RPMI7951 (cell line): ENCODE measurements at places on chromosomes 7 and 10. TPM values are rescaled to one million over a fixed set of nuclear protein-coding genes. Genes with fewer than 3 reads are reported as not detected.
A peak's percentile ranks its signal among the peaks of the same experiment; 100 is the strongest.

DNA sequence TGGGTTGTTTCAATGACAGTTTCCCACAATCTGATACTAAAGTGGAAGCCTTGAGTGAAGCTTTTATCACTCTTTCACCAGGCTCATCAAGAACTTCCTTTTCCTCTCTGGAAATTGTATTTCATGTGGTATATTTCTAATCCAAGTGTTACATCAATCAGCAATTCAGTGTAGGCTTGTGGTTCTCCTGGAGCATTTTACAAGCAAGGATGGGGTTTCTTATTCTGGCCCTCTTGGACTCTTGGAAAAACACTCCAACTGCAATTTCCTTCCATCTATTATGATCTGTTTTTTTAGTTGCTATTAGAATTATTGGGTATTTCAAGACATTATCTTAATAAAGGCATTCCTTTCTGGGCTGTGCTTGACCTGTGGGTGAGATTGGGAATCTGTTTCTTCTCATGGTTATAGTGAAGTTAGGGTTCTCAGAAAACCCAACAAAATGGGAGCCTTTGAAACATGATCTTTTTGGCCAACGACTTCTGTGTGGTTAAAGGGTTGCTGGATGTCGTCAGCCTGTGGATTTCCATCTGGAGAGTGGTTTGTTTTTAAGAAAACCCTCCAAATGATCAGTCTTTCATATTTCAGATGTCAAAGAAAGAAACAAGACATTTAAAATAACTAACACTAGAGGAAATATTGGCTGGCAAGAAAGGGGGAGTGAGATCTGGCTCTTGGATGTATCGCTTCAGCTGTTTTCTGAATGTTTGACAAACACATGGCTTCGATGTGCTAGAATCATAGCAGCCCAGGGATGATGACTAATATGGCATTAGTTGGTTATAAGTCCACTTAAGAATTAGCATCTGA is 540.2 kb downstream of the LRMDA start:
- DNase-seq = peak; percentile 81

DNA sequence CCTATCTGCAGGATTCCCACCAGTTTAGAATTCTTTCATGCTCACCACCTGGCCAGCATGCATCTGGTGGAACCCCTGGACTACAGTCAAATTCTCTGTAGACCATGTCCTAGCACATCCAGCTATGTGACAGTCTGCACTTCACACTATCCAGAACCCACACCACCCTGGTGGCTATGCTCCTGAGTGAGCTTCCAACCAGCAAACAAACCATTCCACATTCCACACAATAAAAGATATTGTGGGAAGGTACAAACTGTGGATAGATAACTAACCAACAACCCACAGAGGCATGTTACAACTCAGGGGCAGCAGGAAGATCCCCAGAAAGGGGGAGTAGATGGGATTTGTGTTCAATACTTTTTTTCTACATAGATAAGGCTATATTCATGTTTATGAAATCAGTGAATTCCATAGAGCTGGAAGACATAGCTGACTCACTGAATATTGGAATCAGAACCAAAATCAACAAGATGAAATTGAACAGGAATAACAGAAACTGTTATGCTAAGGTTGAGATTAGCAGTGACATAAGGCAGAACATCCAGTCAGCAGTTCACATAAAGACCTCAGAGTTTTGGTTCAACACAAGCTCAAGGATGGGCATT is 72.5 kb downstream of the LRRC17 start:
- DNase-seq = no peak

The BAG3 gene
- total RNA-seq = 13.9 and 15.2 TPM in 2 replicates

The ZWINT gene
- 115 and 124 TPM in 2 replicates for total RNA-seq

The NACAD gene
- total RNA-seq = 0.24 and 0.29 TPM in 2 replicates

GRCh38 chr10:25049966-25050365 is 33.6 kb downstream of the THNSL1 start:
- DNase-seq = no peak

GRCh38 chr7:74454021-74454924 is 567 bp downstream of the GTF2IRD1 start:
- DNase-seq = no peak

- DNase-seq = peak; percentile 73
Observed at GRCh38 chr7:132655131-132655727, 79.0 kb upstream of the PLXNA4 start.

DNA sequence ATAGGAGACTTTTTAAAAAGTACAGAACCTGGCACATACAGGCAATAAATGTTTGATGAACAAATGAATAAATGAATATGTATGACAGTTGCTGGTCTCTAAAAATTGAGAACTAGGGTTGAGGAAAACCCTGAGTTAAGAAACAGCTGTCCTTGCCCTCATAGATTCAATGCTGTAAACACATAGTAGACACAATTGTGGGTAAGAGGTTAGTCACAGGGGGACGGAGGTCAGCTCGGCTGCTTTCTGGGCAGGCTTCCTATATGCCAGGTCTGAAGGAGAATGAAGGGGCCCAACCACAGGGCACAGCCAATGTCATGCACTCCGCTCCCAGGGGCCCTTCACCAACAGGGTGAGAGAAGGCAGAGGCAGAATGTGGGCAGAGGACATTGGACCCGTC is 143.3 kb upstream of the RSU1 start:
- peak; percentile 51 for DNase-seq

- DNase-seq = peak; percentile 26
Observed at GRCh38 chr7:142445019-142445686, 187.3 kb upstream of the PRSS58 start.

GRCh38 chr7:6057316-6058129 is 26.3 kb downstream of the ANKRD61 start:
- DNase-seq = no peak

The GPR146 gene
- total RNA-seq = 1.7 and 5.0 TPM in 2 replicates

DNA sequence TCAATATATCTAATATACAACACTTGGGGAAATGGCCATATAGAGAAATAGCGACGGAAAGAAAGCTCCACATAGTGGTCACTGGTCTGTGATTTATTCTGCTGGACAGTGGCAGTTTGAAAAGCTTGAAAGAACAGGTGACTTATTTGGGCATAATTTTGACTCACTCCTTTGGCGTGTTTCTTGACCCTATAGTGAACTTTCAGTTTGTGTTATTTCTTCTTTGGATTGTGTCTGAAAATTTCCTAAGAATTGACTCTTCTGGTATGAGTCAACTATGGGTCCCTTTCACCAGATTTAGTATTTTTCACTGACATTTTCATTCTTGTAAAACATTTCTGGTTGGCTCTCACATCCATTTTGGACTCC is 25.8 kb upstream of the IMMP2L start:
- DNase-seq = no peak

DNA sequence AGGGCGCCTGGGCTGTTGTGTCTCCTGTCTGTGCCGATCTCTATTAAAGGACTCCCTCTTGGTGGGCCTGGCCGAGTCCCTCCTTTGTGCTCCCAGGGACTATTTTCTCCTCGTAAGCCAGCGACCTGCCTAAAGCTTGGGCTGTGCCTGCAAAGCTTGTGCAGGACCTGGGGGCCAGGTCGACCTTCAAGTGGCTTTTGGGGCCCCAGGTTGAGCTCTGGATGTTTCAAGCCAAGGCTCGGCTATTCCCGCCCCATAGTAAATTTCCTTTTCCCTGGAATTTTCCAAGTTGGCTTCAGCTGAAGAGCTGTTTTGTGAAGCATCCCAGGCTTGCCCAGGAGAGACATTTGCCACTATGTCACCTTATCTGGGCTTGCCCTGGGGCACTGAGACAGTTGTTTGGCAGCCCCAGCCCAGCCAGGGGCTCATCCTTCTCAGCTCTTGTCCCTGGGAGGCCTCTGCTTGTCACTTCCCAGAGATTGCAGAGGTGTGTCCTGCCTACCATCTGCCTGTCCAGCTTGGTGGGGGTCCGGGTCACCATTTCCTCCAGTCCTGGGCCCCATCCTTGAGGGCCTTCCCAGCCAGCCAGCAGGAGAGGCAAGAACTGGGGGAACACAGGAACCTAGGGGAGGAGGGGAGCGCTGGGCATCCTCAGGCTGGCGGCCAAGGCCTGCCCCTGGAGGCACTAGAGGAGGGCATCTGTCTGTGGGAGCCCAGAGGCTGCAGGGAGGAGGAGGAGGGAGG is 20.2 kb downstream of the ZMIZ2 start:
- DNase-seq = no peak

GRCh38 chr10:104209575-104210198 is 22.5 kb downstream of the CFAP43 start:
- peak; percentile 40 for DNase-seq

The MCM10 gene
- 20.7 and 21.9 TPM in 2 replicates for total RNA-seq

- no peak for DNase-seq
Observed at GRCh38 chr7:22598318-22598920, 98.4 kb upstream of the STEAP1B start.

DNA sequence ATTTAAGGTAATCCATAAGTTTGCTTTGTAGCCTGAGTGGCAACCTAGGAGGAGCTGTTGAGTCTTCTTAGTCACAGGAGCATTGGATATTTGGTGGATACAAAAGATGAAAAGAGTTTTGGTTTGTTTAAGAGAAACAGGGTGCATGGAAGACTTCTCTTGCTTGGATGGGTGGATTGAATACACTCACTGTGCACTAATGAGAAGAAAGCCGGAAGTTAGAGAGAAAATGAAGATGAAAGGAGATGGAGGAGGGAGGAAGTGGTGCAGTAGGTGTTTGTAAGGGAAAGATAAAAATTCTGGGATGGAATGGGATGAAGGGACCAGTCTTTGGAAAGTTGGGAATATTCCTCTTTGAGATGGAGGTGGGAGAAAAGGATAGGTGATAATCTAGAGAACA is 7.7 kb downstream of the MDFIC start:
- no peak for DNase-seq

The SUN3 gene
- total RNA-seq = not detected in 2 replicates

GRCh38 chr7:139635526-139636302 is 112.2 kb downstream of the CLEC2L start:
- no peak for DNase-seq

DNA sequence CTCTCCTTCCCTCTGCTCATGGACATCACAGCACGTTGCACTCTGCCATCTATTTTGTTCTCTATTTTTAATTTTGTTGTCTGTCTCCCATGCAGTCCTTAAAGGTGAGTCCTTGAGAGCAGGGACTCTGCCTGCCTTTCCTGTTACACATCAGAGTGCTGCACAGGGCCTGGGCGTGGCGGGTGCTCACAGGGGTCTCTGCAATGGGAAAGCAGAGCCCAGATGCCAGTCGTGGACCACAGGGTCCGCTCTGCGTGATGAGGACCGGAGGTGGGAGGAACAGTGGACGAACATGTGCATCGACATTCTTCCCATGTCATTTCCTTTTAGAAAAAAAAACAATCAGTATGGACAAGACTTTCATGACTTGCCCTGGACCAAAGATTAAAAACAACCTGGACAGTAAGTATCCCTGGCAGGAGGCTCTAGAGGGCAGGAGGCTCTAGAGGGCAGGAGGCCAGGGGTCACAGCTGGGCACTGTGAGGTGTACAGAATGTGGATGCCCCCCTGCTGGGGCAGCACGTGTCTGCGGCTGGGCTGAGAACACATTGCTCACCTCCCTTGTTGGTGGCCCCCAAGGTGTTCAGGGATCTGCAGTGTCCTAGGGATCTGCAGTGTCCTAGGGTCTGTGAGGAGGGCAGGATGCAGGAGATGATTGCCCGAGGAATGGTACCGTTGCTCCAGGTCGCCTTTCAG is 29.6 kb upstream of the ZNF488 start:
- DNase-seq = no peak

DNA sequence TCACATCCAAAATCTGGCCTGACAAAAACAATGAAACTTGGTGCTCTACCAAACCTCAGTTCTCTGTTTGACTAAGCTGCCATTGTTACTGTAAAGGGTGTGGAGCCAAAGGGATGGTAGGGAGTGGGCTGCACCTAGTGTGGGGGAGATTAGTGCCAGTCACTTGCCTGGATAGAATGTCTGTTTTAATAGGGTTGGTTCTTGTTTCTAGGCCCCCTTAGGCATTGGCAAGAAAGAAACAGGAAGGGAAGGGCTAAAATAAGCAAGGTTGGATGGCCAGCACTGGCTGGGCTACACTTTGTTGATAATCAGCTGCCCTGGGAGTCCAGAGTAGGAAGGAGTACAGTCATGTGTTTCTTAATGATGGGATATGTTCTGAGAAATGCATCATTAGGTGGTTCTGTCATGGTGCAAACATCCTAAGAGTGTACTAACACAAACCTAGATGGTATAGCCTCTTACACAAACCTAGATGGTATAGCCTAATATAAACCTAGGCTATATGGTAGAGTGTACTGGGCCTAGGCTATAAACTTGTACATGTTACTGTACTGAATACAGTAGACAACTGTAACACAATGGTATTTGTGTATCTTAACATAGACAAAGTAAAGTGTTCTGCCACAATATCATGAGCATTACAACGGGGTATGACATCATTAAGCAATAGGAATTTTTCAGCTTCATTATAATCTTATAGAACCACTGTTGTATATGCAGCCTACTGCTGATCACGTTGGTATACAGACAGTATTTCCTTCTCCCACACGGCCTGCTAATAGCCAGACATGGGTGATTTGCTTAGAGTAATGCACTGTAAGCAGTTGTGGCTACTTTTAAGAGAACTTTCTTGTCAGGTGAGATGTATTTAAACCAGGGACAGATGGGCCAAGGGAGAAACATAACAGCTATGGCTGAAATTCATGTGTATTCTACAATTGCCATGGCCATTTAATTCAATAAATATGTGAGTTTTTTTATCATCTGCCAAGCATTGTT is 15.4 kb downstream of the BBIP1 start:
- DNase-seq = no peak

- no peak for DNase-seq
Observed at GRCh38 chr7:150958062-150958552, 20.0 kb downstream of the KCNH2 start.

- no peak for DNase-seq
Observed at GRCh38 chr10:123909866-123910265, 18.3 kb upstream of the CPXM2 start.

The SPDYE8 gene
- not detected in 2 replicates for total RNA-seq

The AEBP1 gene
- 73.7 and 79.7 TPM in 2 replicates for total RNA-seq

DNA sequence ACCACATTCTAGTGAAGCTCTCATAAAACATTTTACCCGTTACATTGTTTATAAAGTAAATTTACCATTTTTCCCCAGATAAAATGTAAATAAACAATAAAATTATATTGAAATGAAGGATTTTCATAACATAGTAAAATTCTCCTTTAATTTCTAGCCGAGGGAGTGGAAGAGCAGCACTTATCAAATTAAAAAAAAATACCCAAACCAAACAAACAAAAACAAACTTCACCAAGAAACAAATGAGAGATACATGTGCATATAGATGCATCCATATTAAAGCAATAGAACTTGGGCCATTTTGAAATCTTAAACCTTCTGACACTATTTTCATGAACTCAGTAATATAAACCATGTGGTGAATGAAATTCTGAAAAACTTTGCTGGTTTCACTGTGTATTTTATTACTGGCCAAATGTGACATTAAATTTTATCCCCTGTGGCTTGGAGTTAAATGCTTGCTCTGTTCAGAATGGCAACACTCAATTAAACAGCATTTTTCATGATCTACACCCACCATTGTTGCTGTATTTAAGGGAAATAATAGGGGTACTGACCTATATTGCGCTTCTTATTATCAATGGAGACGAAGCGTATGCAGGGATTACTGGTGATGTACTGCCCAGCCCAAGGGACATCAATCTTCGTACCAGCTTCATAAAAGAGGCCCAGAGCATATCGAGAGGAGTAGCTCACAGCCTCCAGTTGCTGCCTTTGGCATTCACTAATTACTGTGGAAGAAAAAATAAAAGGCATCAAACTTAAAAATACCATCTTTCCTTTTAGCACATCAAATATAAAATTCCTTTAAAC is 220.9 kb downstream of the RNLS start:
- no peak for DNase-seq
